ENCODE measurements at places on chromosomes 2 and 18. TPM values are rescaled to one million over a fixed set of nuclear protein-coding genes. Genes with fewer than 3 reads are reported as not detected.

THOC1 gene
- total RNA-seq, result 56.2 TPM

RSAD2 gene
- total RNA-seq, result 0.33 TPM

TUBA3E gene
- total RNA-seq, result not detected

GRCh38 chr2:218806346-218806978 is 24.5 kb downstream of the CYP27A1 start:
- peaks cover 4% of the 10 kb centered on the region for H3K4me1 ChIP-seq
- peak; percentile 64 for DNase-seq
- peak overlapping the region; percentile 13 for H3K4me3 ChIP-seq
- H3K27me3 ChIP-seq, result no peaks in the 10 kb centered on the region

GRCh38 chr18:77207540-77207939 is 42.1 kb upstream of the GALR1 start:
- no peak overlapping the region for H3K4me3 ChIP-seq
- no peaks in the 10 kb centered on the region for H3K36me3 ChIP-seq
- H3K4me1 ChIP-seq, result no peaks in the 10 kb centered on the region
- peak; percentile 54 for DNase-seq

- peak; percentile 83 for DNase-seq
- peaks cover 6% of the 10 kb centered on the region for H3K4me1 ChIP-seq
- H3K27ac ChIP-seq, result peak overlapping the region; percentile 95
- no peaks in the 10 kb centered on the region for H3K27me3 ChIP-seq
These were observed 199.4 kb downstream of the SPP2 start for GRCh38 chr2:234249873-234250272.

DNA sequence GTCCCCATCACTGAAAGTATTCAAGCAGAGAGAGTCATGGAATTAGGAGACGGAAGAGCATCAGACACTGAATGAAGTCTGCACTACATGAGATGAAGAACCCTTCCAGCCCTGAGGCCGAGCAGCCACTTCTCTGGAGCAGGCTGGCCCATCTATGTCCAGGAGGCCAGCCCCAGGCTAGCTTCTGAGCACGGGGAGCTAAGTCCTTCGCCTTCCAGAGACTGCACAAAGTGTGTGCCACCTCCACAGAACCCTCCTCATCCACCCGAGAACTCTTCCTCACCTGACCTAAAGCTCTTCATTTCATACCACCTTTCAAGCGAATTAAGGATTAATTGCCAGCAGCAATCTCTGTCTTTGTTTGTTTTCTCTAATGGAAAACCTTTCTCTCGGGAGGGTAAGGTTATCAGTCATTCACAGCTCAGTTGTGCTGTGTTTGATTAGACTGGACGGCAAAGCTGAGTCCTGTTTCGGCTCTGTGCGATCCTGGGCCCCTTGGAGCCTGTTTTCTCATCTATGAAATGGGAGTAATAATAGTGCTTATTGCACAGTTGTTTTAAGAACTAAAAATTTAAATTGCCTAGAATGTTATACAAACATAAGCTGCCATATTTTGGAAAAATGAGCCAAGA is 38.0 kb downstream of the SCTR start:
- H3K4me3 ChIP-seq, result no peak overlapping the region
- H3K4me1 ChIP-seq, result no peaks in the 10 kb centered on the region
- no peaks in the 10 kb centered on the region for H3K27me3 ChIP-seq

- H3K4me3 ChIP-seq, result no peak overlapping the region
- DNase-seq, result peak; percentile 93
- no peaks in the 10 kb centered on the region for H3K27me3 ChIP-seq
- peaks cover 10% of the 10 kb centered on the region for H3K4me1 ChIP-seq
- peak overlapping the region; percentile 94 for H3K27ac ChIP-seq
These were observed 295.6 kb downstream of the TNS1 start for GRCh38 chr2:217707131-217707611.

DNA sequence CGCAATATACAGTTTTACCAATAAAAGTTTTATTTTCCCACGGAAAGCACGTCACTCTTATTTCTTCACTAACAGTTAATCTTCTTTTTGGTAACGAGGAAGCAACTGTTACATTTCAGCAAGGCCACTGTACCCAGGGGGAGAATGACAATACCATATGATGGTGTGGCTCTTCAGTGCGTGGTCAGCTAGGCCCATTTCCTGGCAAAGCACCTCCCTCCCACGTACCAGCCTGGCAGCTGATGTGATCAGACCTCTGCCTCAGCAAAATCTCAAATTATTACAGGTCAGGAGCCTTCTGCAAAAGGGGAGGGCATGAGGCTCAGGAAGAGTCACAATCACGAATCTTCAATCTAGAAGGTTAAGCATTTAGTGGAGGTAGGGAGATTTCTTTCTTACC is 55.4 kb downstream of the KLF7 start:
- no peaks in the 10 kb centered on the region for H3K27me3 ChIP-seq
- DNase-seq, result no peak
- H3K4me3 ChIP-seq, result no peak overlapping the region
- H3K36me3 ChIP-seq, result no peaks in the 10 kb centered on the region
- H3K27ac ChIP-seq, result no peak overlapping the region

DNA sequence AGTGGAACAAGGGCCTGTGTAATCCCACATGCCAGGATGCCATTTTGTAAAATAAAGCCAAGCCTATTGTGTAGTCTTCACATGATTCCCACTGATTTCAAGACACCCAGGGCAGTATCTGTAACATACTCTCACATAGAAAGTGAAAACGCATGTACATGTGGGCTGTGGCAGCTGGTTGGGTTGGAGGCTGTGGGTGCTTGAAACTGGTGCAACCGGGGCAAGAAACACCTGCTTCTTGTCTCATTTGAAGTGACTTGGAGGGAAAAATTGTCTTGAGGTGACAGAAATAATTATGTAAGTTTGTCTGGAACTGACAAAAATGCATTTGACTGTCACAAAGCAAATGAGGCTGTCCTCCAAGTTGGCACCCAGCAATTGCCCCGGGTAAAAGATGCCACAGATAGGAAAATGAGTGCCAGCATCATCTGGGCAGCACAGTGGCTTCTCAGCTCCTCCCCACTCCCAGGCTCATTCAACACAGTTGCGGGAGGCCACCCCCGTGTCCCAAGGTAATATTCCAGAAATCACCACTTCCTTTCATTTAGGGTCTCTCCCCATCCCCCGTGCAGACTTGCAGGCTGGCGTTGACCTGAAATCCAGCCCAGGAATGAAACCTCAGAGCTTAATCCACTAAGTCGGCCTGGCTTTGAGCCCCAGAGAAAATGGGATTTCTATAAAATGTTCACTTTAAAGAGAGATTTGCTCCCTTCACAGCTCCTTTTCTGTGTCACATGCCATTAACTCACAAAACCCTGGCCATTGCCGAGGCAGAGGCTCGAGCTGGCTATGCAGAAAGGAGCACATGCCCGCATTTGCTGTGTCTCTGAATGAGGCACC is 293.9 kb upstream of the PARD3B start:
- no peaks in the 10 kb centered on the region for H3K4me1 ChIP-seq
- H3K27ac ChIP-seq, result no peak overlapping the region
- H3K27me3 ChIP-seq, result no peaks in the 10 kb centered on the region
- DNase-seq, result no peak

GRCh38 chr2:149824136-149824535 is 236.6 kb upstream of the MMADHC start:
- DNase-seq, result no peak
- no peaks in the 10 kb centered on the region for H3K4me1 ChIP-seq
- no peak overlapping the region for H3K4me3 ChIP-seq
- no peaks in the 10 kb centered on the region for H3K36me3 ChIP-seq

All from breast epithelium (tissue), 4 donors.